CD4-positive, alpha-beta T cell treated with Interleukin-17A for 1 hour (primary cell): ENCODE measurements at places on chromosomes 12 and 14.

DNA sequence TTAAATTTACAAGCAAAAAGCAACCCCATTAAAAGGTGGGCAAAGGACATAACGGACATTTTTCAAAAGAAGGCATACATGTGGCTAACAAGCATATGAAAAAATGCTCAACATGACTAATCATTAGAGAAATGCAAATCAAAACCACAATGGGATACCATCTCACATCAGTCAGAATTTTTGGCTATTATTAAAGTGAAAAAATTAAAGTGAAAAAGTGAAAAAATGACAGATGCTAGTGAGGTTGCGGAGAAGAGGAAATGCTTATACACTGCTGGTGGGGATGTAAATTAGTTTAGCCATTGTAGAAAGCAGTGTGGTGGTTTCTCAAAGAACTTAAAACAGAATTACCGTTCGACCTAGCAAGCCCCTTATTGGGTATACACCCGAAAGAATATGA, 7.9 kb downstream of the OTOGL start:
- DNase-seq: no peak

DNA sequence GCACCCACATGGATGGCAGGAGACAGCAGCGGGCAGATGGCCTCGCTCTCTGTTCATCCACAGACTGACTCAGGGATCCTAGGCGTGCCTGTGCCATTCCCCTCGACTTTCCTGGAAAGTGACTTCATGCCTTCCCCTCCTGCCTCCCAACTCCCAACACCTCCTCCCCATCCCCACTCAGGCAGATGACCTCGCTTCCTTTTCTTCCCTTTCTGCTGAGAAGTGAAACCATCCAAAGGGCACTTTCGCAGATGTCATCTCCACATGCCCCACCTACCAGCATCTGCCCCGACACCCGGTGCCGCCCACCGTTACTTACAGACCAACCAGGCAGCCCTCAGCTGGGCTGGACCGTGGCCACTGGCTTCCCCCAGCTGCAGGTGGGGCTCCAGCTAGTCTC, 29.6 kb downstream of the BEGAIN start:
- DNase-seq: no peak

GRCh38 chr12:113823016-113823415, 143.1 kb downstream of the RBM19 start:
- no peak for DNase-seq

DNA sequence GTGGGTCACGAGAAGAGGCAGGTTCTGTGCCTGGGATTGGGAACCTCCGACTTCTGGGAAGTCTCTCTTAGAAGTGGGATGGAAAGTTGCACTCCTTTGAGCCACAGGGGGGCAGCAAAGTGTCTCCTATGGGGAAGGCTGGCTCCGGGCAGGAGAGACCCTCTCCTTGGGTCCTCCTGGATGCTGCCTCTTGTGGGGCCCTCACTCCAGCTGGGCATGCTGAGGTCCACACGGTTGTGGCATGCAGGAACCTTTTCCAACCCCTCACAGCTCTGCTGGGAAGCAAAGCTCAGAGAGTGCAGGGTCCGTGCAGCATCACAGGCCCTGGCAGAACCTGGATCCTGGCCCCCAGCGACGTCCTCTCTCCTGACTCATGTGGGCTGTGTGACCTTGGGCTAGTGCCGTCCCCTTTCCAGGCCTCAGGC, 17.4 kb downstream of the SDSL start:
- no peak for DNase-seq

DNA sequence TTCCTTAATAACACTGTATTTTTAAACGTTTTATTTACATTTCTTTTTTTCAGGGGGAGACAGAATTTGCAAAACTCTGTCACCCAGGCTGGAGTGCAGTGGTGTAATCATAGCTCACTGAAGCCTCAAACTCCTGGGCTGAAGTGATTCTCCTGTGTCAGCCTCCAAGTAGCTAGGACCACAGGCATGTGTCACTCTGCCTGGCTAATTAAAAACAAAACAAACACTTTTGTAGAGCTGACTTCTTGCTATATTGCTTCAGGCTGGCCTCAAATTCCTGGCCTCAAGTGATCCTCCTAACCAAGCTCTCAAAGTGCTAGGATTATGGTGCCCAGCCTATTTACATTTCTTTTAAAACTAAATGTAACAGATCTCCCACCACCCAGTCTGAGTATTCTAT, 12.7 kb downstream of the CPSF6 start:
- no peak for DNase-seq

- no peak for DNase-seq
These were observed 44.6 kb downstream of the CACNA2D4 start for GRCh38 chr12:1873531-1874510.

GRCh38 chr14:99177046-99177655, 94.8 kb downstream of the BCL11B start:
- no peak for DNase-seq

- DNase-seq: no peak
These were observed 12.8 kb downstream of the TDG start for GRCh38 chr12:103978384-103978982.

GRCh38 chr12:68447797-68448260, 115.7 kb upstream of the MDM1 start:
- no peak for DNase-seq

DNA sequence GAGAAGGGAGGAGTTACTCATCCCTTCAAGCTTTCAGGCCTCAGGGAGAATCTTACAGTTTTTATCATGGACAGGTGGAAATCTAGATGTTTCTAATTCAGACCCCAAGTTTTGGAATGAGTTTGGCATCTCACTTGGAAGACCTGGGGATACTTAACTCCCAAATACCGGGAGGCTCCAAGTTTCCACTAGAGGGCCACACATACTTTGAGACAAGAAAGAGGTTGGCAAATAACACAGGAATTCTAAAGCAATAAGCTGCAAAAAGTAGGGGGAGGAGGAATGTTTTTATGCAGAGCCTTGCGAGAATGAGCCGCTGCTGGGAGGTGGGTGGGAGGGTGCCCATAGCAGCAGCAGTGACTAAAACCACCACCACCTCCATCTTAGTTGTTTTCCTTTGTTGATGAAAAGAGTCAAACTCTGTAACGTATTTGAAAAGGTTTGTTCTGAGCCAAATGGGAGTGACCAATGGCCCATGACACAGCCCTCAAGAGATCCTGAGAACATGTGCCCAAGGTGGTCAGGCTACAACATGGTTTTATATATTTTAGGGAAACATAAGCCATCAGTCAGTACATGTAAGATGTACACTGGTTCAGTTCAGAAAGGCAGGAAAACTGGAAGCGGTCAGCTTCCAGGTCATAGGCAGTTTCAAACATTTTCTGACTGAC, 34.2 kb upstream of the RNASE1 start:
- no peak for DNase-seq
